ENCODE measurements at places on chromosomes 11 and 22.

- no peak for DNase-seq
Measured at GRCh38 chr22:24809331-24809730, 3.3 kb downstream of the SGSM1 start.

- DNase-seq: no peak
Measured at GRCh38 chr22:30926706-30927105, 41.9 kb downstream of the MORC2 start.

GRCh38 chr11:43699870-43700269, 19.3 kb downstream of the HSD17B12 start:
- DNase-seq: no peak

DNA sequence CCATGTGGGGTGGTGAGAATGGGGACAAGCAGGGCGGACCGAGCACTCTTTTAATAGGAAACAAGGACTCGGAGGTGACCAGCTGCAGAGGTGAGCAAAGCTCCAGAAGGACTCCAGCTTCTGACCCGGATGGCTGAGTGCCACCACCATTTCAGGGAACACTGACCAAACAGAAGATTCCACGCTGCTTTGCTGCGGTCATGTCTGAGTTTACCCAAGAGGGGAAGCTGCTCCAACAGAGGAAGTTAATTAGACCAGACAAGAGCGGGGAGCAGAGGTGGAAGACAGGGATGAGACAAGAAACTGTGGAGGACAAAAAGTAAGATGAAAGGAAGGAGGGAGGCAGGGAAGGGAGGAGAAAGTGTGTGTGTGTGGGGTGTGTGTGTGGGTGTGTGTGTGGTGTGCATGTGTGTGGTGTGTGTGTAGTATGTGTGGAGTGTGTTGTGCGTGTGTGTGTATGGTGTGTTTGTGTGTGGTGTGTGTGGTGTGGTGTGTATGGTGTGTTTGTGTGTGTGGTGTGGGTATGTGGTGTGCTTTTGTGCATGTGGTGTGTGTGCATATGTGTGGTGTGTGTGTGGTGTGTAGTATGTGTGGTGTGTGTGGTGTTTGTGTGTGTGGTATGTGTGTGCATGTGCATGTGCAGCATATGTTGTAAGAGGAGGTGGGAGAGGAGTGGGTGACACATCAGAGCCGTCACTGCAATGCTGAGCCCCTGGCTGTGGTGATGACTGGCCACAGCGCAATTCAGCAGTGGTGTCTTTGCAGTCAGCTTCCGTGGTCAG, 82.2 kb upstream of the AKIP1 start:
- DNase-seq: no peak

GRCh38 chr11:40062616-40063015, 1396.8 kb downstream of the LRRC4C start:
- DNase-seq: no peak

- no peak for DNase-seq
Measured at GRCh38 chr22:46042786-46043185, 65.8 kb upstream of the WNT7B start.

- no peak for DNase-seq
Measured at GRCh38 chr11:77503006-77503405, 29.1 kb upstream of the PAK1 start.

- no peak for DNase-seq
Measured at GRCh38 chr11:65187971-65188461, 6.3 kb downstream of the CAPN1 start.

GRCh38 chr11:71120471-71120896, 131.9 kb downstream of the SHANK2 start:
- no peak for DNase-seq

DNA sequence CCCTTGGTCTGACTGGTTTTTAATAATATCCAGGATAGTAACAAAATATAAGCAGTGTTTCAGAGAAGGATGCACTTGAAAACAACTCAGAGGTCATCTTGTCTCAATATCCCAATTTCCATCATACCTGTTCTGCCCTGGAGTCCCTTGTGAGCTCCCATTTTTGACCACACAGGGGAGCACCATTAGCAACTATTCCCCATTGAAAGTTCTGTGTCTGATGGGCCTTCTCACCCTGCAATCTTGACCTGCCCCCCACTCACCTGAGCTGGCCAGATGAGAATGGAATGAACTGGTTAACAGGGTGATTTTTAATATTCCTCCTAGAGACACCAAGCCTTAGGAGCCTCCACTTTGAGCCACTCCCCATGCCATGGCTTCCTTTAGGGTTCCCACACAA, 3.8 kb upstream of the CAPN5 start:
- DNase-seq: no peak

GRCh38 chr11:35163209-35163608, 24.2 kb downstream of the CD44 start:
- no peak for DNase-seq

- no peak for DNase-seq
Measured at GRCh38 chr11:34451053-34451452, 12.3 kb downstream of the CAT start.

- no peak for DNase-seq
Measured at GRCh38 chr11:64533501-64533900, 57.5 kb upstream of the SLC22A12 start.

DNA sequence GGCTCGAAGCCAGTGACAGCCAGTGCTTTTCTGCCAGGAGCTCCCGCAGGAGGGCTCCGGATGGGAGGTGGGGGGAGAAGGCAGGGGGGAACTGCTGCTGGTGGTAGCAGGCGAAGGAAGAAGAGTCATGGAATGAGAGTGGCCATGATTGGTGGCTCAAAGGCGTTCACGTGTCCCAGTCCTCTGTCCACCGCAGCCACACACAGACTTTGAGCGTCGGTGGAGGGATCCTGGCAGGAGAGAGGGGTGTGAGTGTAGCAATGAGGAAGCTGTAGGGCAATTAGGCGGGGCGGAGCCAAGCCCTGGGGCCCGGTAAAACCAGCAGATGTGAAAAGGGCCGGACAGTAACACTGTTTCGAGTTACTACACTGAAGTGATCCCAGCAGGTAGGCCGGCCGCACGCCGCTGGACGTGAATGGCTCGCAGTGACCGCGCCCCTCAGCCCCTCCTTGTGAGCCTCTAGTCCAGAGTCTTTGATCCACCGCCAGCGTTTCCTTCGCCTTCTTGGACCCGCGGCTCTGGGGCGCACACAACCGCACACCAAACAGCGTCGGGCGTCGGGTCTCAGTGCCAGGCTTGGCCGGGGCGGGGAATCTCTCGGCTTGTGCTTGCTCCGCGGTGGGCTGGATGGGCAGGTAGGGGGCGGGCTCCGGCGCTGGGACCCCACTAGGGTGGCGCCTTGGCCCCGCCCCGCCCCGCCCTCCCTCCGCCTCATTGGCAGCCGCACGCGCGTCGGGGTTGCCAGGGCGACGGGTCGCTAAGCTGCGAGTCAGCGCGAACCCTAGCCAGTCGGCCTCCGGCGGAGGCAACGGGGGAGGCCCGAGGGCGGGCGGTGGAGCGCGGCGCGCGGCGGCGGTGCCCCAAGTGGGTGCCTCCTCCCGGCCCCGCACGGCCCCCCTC, at the start of gene LRRC10B:
Gene LRRC10B (plus strand): TSS at position 788 of the 900 bp plus-strand sequence. CDS start 250 bp downstream, outside the sequence.
- no peak for DNase-seq

GRCh38 chr11:10632483-10632882, 61.1 kb downstream of the IRAG1 start:
- no peak for DNase-seq

- no peak for DNase-seq
Measured at GRCh38 chr22:44126807-44127206, 53.9 kb upstream of the PARVG start.

DNA sequence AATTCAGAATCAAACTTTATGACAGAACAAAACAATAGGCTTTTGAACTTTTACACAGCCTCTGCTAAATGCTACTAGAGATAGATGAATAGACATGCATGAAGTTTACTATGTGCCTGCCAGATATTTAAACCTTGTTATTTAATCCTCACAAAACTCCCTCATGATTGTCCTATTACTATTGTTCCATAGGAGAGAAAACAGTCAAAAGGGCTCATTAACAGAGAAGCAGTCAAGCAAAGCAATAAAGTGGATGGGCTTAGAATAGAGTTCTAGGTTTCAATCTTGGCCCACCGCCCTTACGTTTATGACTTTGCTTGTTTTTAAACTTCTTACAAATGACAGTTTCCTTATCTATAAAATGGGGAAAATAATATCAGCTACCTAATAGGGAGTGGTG, 12.9 kb downstream of the CWC15 start:
- DNase-seq: no peak

- DNase-seq: no peak
Measured at GRCh38 chr11:105825141-105825540, 196.9 kb downstream of the MSANTD4 start.

GRCh38 chr22:43828725-43828997, 16.6 kb upstream of the EFCAB6 start:
- no peak for DNase-seq

Data from stimulated activated CD8-positive, alpha-beta memory T cell treated with anti-CD3 and anti-CD28 coated beads, Interleukin-4, amount 100 ng/mL, for 1 hour (primary cell).